ENCODE measurements at places on chromosomes 16 and 17.
A peak's percentile ranks its signal among the peaks of the same experiment; 100 is the strongest.

GRCh38 chr16:28863929-28864793 is 518 bp downstream of the SH2B1 start:
- DNase-seq: no peak

DNA sequence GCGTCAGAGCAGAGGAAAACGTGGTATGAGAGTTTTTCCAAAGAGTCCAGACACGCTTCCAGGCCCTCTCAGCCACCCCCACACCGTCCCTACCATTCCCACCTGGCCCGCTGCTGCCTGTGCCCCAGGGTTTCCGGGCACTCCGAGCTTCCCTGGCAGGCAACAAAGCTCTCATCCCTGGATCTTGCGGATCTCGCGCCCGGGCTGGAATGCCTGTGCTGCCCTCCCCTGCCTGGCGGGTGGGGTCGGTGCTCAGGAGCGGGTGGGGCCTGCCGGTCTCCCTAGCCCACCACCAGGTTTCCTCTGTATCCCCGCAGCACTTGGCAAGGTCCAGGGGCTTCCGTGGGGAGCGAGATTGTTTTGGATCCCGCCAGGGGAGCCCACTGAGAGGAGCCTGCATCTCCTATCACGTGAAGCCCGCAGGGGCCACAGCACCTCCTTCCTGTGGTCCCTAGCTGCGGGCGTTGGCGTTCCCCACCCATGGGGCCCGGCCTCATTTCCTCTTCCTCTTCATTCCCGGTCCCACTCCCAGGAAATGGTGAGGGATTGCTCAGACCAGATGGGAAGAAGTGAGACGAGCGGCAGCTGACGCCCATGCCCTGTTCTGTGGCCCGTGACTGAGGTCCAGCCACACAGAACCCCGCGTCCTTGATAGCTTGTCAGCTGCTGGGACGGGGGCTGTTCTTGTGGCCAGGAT is 11.0 kb downstream of the TBC1D24 start:
- DNase-seq: no peak

DNA sequence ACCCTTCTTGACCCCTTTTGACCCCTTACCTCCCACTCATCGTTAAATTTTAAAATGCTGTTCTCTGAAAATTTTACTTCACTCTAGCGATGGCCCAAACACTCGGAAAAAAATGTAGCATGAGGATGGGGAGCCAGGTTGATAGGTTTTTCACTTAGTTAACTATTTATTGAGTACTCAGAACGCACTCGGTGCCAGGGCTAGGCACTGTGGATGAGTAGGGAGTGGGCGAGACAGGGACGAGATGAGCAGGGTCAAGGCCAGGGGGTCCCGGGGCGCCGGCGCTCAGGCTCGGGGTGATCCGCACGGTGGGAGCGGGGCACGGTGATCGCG is 392 bp downstream of the ZSCAN32 start:
- DNase-seq: no peak

- peak; percentile 42 for DNase-seq
Observed at GRCh38 chr16:11396241-11397048, 51.2 kb downstream of the RMI2 start.

DNA sequence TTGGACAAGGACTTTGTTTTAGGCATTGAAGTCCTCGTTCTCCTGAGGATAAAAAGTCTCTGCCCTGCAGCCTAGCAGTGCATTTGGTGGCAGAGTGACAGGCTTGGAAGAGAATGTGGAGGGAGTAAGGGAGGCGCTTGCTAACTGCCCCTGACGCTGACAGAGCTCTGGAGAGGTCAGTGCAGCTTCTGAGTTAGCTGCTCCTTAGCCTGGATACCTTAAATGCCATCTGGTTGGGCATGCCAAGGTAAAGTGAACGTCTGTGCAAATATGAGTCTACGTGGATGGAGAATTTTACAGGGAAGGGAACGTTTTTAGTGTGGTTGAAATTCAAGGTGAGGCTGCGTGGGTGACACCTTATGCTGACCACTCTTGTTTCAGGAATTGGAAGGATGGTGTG is 44.4 kb downstream of the SEC14L1 start:
- DNase-seq: no peak

DNA sequence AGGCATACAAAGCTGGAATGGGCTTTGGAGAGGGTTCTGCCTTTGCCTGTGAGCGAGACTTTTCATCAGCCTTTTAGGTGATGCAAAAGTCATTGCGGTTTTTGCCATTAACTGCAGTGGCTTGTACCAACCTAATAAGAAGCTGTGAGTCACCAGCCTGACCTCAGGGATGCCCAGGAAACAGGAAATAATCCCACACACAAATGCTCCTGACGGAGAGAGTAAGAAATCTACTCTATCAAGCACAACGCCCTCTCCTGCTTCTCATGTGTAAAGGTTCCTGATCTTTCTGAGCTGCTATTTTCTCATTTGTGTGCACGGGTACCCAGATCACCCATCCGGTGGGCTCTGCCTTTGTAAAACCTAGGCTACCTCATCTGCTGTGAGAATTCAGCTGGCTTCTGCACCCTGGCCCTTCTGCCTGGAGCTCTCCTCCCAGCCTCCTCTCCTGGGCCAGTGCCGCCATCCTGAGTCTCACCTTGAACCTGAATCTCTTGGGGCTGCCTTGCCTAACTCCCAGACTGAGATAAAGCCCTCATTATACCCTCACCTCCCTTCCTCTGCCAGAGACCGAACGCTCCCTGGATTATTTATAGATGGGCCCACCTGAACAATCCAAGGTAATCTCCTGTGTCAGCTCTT is 299.7 kb downstream of the C16orf95 start:
- no peak for DNase-seq

GRCh38 chr17:79797492-79798298 is 818 bp upstream of the CBX8 start:
- no peak for DNase-seq

DNA sequence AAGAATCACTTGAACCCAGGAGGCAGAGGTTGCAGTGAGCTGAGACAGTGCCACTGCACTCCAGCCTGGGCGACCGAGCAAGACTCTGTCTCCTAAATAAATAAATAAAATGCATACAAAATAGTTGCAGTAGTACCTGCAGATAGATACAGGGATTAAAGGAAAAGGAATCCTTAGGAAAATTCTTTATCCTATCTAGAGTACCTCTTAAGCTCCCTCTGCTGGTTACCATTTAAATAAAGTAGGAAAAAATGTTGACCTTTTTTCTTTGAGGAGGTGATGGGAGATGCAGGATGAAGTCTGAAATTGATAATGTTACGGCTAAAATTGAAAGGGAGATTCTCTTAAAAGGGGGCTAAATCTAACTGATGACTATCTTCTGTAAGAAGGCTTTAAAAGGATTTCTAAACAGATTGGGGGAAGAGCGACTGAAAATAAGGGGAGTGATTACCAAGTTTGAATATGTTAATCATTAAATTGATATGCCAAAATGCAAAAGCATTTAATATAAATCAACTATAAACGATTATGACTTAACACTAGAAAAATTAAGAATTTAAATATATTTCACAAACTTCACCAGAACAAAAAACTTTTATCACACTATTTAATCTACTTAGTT is 29.4 kb downstream of the C16orf87 start:
- no peak for DNase-seq

DNA sequence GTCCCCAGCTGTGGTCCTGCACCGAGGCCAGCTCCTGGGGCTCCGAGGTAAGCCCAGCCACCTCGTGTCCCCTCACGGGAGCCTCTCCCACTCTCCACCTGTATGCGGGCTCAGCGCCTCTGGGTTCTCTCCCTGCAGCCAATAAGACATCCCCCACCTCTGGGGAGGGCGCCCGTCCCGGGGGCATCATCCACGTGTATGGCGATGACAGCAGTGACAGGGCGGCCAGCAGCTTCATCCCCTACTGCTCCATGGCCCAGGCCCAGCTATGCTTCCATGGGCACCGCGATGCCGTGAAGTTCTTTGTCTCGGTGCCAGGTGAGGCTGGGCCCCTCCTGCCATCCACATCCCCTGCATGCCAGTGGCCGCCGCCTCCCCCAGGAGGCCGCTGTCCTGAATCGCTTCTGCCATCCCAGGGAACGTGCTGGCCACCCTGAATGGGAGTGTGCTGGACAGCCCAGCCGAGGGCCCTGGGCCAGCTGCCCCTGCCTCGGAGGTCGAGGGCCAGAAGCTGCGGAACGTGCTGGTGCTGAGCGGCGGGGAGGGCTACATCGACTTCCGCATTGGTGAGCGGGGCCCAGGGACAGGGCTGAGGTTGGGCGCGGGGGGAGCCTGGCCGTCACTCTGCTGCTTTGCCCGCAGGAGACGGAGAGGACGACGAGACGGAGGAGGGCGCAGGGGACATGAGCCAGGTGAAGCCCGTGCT is 3.1 kb downstream of the NME3 start:
- DNase-seq: no peak

DNA sequence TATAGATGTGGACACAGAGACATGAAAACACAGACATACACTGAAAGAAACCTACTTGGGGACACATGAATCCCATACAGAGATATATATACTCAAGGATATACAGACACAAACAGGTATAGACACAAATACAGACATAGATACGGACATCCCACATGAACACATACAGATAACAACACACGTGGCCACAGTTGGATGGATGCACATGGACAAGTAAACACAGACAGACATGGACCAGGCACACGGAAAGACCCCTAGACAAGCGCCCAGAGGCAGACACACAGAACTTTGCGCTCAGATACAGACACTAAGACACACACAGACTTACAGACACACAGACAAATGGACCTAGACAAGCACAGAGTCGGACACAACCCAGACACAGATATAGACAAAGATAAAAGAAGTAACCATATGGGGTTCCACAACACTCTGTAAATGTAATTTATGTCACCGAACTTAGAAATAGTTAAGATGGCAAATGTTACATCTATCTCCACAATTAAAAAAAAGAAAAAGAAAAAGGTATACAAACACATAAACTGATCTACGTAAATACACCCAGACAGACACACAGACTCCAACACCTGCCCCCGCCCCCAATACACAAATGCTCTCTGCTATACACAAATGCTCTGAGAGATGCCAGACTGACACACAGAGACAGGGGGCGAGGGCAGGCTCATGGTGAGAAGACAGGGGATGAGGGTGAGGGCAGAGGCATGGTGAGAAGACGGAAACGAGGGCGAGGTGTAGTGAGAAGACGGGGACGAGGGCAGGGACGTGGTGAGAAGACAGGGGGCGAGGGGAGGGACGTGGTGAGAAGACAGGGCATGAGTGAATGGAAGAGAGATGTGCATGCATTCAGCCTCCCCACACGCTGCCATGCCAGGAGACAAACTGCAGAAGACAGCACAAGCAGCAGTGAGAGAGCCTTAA is 118.3 kb downstream of the SMG6 start:
- no peak for DNase-seq

DNA sequence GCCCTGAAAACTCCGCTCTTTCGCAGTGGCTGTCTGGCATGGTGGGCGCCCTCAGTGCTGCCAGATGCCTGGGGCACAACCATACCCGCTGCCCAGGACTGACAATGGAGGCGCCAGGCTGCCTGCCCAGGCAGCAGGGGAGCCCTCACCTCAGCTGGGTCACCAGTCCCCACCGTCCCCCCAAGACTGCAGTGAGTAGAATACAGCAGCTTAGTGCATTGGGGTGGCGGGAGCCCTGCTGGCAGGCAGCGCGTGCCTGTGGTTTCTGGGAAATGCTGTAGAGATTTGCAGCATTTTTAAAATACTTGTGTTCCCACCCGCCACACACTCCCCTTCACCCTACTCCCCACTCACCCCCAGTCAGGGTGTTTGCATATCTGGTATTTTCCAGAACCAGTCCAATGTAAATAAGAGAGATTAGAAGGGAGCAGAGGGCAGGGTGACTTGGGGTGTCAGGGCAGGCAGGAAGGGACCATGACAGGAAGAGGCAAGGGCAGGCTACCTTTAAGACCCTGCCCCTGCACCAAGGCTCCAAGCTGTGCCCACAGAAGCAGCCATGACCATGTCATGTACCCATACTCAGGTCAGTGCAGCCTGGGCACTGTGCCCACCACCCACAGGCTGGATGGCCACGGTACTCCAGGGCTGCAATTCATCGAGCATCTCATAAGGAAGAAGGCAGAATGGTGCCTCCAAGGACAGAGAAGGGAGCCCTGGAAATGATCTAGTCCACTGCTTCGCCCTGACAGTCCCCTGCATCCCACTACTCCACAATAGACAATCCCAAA is 21.5 kb downstream of the MYO18A start:
- DNase-seq: no peak

DNA sequence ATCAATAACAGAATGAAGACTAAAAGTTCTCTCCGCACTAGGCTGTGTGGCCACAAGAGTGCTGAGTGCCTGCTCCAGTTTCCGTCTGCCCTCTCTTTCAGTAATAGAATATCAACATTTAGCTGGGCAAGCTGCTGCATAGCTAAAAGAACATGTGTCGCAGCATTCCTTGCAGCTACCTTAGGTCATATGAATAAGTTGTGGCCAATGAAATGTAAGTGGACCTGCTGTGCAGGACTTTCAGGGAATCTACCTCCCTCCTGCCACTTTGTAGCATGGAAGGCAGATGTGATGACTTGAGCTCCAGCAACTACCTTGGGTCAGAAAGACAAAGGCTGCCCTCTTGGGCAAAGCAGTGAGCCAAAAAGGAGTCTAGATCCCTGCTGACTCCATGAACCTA is 25.4 kb downstream of the SLC39A11 start:
- no peak for DNase-seq

DNA sequence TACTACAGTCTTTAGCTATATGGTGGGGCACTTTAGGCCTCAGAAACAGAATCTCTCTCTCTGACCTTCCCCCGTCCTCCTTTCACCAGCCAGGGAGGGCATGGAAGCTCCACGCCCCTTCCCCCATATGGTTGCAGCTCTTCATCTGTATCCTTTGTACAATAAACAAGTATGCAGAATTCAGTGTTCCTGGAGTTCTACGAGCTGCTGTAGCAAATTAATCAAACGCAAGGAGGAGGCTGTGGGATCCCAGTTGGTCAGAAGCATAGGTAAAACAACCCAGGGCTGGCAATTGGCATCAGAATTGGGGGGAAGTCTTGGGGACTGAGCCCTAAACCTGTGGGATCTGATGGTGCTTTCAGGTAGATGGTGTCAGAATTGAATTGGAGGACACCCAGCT is 163.7 kb upstream of the NLRP1 start:
- no peak for DNase-seq

DNA sequence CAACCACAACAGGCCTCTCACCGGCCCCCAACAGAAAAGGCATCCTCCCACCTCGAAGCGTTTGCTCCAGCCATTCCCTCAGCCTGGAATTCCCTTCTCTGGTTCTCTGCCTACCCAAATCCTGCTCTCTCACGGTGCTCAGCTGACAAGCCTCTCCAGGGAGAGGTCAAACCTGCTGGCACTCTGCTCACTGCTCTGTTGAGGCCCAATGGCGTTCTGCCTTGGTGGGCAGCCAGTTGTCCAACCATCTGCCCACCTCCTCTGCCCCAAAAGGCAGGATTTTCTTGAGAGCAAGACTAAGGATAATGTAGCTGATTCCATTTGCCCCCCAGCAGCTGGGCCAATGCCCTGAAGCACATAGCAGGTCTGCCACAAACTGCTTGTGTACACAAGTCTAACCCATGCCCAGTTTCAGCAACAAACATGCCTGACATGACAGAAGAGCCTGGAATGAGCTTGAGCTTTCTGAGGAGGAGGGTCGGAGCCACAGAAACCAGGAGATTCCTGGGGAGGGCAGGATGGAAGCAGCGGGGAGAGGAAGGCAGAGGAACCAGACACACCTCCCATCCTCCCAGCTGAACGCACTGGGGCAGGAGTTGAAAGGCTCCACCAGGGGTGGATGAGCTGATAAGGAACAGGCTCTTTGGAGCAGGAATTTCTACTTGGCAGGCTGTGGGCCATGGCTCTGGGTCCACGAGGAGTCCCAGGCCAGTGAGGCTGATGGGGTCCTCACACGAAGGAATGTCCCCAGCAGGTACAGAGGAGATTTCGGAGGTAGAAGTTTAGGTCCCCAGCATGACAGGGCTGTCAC is 23.9 kb downstream of the ARHGAP27 start:
- DNase-seq: no peak

GRCh38 chr16:54015147-54015546 is 271.4 kb downstream of the IRX3 start:
- DNase-seq: no peak

Data from iPS DF 19.7 (cell line).